Sigmoid colon (tissue), 7 donors: ENCODE measurements at places on chromosomes 6 and 20. TPM values are rescaled to one million over a fixed set of nuclear protein-coding genes. Genes with fewer than 3 reads are reported as not detected.
A peak's percentile ranks its signal among the peaks of the same experiment; 100 is the strongest.

Gene OPN5
- polyA plus RNA-seq = not detected

Gene DOK5
- polyA plus RNA-seq = not detected

Gene SIRPD
- not detected for polyA plus RNA-seq

Gene AP5S1
- 10.8 TPM for polyA plus RNA-seq

Gene SSTR4
- 0.04 TPM for polyA plus RNA-seq

Gene PDE7B
- 1.2 TPM for polyA plus RNA-seq

Gene SLC22A16
- not detected for polyA plus RNA-seq

Gene OR5V1
- not detected for polyA plus RNA-seq

Gene YWHAB
- 155 TPM for polyA plus RNA-seq

Gene SLC22A1
- not detected for polyA plus RNA-seq

Gene DDO
- 1.2 TPM for polyA plus RNA-seq

Gene BEND3
- 0.60 TPM for polyA plus RNA-seq

Gene RIMS4
- 1.2 TPM for polyA plus RNA-seq

DNA sequence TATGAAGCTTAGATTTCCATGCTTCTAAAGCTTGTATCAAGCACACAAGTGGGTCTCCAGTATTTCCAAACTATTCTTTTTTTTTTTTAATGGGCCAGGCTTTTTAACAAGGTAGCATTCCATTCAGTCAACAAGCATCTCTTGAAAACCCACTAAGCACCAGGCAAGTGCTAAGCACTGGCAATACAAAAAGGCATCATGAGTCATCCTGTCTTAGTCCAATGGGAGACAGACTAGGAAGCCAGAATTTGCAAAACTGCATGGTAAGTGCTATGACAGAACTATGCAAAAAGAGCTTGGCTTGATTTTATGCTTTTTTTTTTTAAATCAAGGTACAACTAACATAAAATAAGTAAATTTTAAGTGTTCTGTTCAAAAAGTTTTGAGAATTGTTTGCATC is 109.3 kb upstream of the DST start:
- no peak for DNase-seq

DNA sequence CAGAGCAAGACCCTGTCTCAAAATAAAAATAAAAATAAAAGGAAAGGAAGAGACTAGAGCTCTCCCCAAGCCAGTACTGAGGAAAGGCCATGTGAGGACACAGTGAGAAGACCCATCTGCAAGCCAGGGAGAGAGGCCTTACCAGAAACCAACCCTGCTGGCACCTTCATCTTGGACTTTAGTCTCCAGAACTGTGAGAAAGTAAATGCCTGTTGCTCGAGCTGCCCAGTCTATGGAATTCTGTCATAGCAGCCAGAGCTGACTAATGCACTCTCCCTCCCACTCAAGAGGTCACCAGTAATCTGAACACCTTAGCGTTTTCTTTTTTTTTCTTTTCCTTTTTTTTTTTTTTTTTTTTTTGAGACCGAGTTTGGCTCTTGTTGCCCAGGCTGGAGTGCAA is 7.3 kb upstream of the PRPH2 start:
- DNase-seq = no peak

- no peak for DNase-seq
These were observed 19.4 kb upstream of the CTAGE9 start for GRCh38 chr6:131730264-131730663.

DNA sequence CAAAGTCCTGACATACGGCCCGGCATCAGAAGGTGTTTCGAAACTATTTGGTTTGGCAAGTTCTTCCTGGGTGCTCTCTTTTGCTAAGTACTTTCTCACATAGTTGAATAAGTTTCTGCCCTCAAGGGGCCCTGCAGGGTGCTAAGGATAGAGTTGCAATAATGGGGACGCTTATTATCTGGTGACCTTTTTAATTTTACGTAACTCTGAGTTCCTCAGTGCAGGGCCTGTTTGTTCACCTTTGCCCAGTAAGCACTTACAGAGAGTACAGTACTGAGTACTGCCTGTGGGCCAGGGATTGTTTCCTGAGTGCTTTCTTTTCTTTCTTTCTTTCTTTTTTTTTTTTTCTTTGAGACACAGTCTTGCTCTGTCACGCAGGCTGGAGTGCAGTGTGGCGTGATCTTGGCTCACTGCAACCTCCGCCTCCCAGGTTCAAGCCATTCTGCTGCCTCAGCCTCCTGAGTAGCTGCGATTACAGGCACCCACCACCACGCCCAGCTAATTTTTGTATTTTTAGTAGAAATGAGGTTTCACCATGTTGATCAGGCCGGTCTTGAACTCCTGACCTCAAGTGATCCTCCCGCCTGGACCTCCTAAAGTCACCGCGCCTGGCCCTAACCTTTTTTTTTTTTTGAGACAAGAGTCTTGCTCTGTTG is 4.5 kb upstream of the PXMP4 start:
- no peak for DNase-seq

- no peak for DNase-seq
These were observed 70.2 kb downstream of the LYRM4 start for GRCh38 chr6:5190507-5190906.

GRCh38 chr6:135328136-135328535 is 147.0 kb downstream of the MYB start:
- no peak for DNase-seq

DNA sequence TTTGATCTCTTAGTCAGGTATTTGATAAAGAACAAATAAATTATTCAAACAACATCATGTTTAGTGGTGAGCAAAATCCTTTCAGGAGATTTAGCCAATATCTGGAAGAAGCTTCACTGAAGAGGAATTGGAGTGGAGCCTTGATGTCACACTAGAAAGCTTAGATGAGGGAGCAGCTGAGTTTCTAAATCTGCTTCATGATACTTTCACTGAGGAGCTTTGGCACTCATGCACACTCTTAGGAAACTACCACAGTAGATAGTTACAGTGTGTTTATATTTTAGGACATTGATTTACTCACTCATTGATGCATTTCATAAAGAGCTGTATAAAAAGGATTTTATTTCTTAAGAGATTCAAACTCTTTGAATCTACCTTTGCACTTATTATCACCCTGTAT is 366.2 kb upstream of the BTBD3 start:
- no peak for DNase-seq

GRCh38 chr6:121627761-121628160 is 192.3 kb downstream of the GJA1 start:
- no peak for DNase-seq

- DNase-seq = no peak
These were observed 50.0 kb upstream of the RNGTT start for GRCh38 chr6:89013438-89013837.

GRCh38 chr6:18663011-18663410 is 275.9 kb downstream of the RNF144B start:
- DNase-seq = no peak

DNA sequence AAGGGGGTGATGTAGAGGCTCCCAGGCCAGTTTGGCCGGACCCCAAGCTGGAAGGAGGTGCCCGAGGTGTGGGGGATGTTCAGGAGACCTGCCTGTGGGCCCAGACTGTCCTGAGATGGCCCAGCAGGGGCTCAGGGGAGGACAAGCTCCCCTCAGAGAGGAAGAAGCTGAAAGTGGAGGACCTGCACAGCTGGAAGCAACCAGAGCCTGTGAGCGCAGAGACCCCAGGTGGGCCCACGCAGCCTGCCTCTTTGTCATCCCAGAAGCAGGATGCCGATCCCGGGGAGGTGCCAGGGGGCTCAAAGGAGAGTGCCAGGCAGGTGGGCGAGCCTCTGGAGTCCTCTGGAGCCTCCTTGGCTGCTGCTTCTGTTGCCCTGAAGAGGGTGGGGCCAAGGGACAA is 29.7 kb downstream of the ZNF831 start:
- no peak for DNase-seq

DNA sequence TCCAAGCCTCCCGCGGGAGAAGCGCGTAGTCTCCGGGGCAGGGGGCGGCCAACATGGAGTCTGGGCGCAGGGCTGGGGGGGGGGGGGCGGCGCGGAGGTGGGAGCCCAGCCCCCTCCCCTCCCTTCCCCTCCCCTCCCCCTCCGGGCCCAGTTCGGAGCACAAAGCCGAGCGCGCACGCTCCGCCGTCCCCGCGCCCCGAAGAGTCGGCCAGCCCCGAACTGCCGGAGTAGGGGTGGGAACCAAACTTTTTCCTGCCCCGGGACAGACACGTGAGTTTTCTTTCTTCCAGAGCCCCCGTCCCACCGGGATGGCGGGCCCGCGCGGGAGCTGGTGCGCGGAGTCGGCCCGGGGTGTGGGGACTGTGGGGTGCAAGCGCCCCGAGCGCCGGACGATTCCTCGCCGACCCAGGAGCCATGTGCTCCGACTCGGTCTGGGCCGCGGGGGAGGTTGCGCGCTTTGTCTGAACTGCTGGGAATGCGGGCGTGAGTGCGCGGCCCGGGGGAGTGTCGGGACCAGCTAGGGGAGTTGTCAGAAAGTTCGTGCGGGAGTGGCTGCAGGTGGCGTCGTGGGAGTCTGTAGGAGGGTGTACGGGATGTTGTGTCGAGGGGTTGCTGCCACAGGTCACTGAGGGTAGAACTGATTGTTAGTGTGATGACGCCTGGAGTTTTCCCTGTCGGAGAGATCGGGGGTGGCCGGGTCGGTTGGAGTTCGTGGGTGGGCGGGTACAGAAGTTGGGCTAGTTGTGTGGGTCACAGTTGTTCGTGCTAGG is 1.2 kb downstream of the TGIF2 start:
- peak; percentile 80 for DNase-seq

GRCh38 chr6:14889188-14889587 is 356.7 kb upstream of the JARID2 start:
- no peak for DNase-seq

GRCh38 chr6:167697316-167697715 is 129.4 kb upstream of the AFDN start:
- no peak for DNase-seq

DNA sequence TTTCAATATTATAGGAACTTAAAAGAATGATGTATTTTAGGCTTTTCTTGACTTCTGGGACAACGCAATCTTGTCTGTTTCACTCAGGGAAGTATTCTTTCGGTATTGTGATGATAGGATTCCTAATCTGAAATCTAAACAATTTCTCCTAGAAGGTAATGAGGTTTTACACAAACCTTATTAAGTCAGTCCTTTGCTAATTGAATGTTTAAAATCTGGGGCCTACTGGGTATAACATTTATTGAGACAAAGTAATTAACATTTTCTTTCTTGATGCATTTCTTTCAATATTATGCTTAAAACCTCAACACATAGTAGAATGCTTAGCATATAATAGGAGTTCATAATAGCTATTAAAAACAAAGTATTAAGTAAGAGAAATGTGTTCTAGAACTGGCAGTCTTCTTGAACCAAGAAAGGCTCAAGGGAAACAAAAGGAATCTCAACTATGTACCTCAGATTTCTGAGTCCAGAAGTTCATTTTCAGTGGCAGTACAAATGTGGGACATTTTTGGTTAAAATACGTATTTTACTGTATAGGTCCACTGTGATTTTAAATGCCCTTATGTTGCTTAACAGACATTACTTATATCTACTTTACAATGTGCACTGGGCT is 121.4 kb upstream of the BMP2 start:
- no peak for DNase-seq

DNA sequence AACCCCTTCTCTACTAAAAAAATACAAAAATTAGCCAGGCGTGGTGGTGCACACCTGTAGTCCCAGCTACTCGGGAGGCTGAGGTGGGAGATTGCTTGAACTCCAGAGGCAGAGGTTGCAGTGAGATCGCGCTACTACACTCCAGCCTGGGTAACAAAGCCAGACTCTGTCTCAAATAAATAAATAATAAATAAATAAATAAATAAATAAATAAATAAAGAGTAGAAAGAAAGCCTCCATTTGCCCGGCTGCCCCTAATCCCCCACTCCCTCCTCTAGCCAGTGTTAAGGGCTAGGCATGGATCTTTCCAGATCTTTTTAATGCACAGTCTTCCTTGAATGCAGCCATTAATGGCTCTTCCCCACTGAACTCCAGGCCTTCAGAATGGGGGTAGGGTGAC is 3.2 kb downstream of the PNPLA1 start:
- DNase-seq = no peak

DNA sequence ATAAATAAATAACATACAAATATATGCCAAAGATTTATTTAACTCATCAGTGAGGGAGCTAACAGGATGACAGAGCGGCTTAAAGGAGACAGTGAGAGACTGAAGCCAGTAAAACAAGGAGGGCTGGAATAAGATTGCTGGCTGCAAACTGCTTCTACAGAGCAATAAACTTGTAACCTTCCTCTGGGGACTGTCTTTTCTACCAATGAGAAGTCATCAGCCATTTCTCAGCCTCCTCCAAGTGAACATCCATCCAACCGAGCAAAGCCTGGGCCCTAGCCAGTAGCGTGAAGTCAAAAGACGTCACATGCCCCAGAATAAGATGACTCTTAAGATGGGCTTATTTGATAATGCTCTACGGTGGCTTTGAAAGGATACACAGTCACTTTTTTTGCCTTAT is 42.5 kb downstream of the CPXM1 start:
- no peak for DNase-seq

GRCh38 chr20:37498066-37498665 is 22.9 kb upstream of the NNAT start:
- DNase-seq = no peak

DNA sequence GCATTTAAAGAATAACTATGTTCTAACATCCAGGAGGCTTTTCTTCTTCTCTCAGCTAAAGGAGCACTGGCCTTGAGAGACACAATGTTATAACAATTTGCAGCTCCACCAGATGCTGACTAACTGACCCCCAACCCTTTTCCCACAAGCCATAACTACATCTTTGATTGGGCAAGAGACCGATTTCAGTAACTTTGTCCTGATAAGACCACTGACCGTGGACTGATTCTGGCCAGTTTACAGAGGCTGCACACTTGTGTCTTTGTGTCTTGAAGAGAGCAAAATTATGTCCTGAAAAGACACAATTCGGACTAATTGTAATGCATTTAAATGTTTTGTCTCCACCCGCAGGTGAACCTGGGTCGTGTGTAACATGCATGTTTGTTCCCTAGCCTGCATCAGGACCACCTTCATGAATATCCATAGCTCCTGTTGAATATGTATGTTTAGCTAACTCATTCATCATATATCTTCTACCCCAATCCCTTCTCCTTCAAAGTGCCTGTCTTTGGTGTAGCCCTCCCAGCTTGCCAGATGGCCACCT is 22.3 kb downstream of the ABRACL start:
- no peak for DNase-seq
